Central memory CD8-positive, alpha-beta T cell (primary cell): ENCODE measurements at places on chromosomes 5 and 9.

DNA sequence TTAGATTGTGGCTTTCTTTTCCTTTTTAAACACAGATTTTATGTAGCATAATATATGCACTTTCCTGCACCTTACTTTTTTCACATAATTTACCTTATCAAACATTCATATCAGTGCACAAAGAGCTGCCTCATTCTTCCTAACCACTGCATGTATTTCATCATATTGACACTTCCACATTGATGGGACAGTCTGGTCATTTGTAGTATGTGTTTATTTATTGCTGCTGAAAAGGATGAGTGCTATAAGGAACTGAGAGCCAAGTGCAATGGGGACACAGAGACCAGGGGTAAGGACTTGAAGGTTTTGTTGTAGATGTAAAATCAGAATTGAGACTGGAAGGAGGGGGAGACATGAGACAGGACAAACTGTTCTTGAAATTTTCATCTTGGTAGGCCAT lies 193.8 kb downstream of the SMARCA2 start:
- no peak for DNase-seq

GRCh38 chr5:112492291-112492690 lies 73.2 kb upstream of the EPB41L4A start:
- no peak for DNase-seq

DNA sequence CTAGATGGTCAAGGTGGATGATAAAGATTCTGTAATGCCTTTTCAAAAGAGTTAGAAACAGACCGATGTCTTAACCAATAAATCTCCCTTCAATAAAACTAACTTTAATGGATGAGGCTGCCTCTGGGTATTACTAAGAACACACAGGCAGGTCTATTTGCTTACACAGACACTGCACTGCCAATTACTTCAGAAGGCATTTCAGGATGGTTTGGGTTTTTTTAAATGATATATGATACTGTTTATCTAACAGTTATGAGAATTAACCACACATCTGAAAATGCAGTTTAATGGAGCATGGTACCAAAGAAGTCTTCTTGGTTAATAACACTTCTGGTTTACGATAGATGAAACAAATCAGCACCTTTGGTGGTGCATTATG lies 367.9 kb upstream of the GRAMD2B start:
- DNase-seq, result no peak

DNA sequence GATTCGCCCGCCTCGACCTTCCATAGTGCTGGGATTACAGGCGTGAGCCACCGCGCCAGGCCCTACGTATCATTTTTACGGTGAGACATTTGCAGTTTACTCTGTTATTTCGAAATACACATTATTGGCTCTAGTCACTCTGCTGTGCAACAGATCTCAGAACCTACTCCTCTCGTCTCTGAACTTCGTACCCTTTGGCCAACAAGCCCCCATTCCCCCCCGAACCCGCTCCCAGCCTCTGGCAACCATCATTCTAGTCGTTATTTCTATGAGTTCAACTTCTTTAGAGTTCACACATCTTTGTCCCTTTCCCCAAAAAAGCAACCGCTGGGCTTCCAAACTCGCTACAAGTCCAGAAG lies 735 bp downstream of the PTGR1 start:
- no peak for DNase-seq

DNA sequence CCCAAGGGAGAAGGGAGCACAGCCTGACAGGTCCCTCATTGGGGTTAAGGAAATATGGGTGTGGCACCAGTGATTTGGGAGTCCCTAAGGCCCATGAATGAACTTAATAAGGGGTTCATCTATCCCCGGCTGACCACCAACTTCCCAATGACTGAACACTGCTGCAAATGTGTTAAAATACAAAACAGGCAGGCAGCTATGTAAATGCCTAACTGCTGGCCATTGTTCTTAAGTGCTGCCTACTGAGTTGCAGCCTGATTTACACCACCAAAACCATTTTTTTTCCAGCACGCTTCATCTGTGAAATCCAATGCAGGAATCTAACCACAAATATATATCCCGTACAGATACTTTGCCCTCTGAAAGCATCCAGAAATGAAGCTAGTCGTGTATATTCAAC lies 478.5 kb downstream of the PTPRD start:
- DNase-seq, result no peak

DNA sequence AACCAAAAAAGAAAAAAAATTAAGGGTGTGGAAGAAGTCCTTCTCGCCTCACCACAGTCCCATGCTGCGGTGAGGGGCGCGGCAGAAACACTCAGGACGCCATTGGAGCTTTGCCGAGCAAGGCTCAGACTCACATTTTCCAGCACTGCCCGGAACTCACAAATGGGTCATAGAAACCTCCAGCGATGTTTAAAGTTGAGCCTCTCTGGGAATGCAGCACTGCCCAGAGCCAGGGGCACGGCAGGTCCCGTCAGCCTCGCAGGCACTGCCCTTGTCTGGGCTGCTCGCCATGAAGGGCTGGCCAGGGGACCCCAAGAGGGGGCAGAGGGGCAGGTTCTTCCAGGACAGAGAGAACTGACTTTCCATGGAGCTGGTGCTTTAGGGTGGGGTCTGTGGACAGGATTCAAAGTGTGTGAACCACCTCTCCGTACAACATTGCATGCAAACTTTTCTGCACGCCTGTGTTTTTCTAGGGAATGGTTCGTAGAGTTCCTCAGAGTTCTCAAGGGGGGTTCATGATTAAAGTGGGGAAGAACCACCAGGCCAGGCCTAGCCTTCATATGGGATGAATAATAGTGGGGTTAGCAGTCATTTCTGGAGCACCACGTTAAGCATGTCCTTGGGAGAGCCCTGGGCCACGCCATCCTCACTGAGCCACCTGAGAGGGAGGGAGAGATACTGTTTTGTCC lies 38.4 kb downstream of the PRRX2 start:
- no peak for DNase-seq

- no peak for DNase-seq
These were observed 98.4 kb downstream of the PHF2 start for GRCh38 chr9:93674580-93675335.

DNA sequence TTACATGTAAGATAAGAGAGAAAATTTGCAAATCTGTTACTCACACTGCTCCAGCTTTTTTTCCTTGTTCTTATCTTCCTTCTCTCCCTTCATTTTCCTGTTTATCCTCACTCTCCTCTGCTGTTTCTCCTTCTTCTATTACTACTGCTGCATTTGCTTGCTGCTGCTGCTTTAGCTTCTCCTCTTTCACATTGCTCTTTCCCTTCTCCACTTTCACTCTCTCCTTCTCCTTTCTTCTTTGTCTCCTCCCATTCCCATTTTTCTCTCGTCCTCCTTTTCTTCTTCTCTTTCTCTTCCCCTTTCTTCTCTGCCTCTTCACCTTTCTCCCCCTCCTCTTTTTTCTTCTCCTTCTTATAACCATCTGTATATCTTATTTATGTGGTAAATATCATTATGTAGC lies 288.6 kb downstream of the CDH9 start:
- DNase-seq, result no peak

- DNase-seq, result no peak
These were observed 32.5 kb downstream of the S1PR3 start for GRCh38 chr9:89023740-89024139.

DNA sequence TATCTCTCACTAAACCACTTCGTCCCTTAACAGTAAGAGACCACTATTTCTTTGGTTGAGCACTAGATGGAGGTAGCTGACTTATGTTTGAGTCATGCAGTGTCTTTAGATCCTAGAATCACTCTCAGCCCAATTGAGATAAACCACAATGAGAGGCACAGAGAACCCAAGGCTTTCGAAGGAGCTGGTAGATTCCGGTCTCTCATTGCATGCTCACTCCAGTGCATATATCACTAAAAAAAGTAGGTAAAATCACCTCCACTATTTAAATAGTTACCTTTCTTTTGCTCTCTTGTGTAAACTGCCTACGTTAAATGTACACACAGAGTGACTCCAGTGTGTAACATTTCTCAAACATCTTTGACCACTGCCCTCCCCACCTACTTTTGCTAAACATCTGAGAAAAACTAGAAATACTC lies 27.6 kb downstream of the ACTL7A start:
- no peak for DNase-seq

DNA sequence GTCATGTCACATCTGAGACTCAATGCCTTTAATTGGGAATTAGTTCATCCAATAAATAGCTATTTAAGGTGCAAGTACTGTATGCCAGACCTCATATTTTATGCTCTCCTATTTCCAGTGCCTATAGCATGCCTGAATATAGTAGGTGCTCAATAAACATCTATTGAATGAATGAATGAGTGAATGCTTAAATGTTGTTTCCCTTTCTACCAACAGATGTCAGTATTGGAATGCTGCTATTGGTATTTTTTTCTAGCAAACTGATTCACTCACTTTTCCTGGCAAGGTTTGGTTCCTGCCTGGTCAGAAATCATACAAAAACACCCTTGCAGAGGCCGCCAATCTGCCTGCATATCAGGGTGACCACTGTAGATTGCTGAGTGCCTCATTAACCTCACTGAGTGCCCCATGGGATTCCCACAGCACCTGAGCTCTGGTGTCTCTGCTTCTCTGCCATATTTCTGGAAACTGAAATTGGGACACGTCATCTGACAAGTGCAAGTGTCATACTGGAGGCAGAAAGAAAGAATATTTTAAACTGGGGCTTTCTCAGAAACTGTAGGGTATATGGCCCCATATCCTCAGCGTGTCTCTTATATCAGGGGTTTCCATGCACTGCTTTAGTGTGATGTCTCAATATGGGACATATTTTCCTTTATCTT lies 359.7 kb downstream of the TRIM32 start:
- no peak for DNase-seq

GRCh38 chr5:167821151-167821550 lies 470.3 kb upstream of the WWC1 start:
- DNase-seq, result no peak

- no peak for DNase-seq
These were observed 122.6 kb upstream of the BASP1 start for GRCh38 chr5:17094830-17095229.

- no peak for DNase-seq
These were observed at the start of gene BASP1 for GRCh38 chr5:17217493-17218352. Gene BASP1 (plus strand): TSS chr5:17217631. CDS start chr5:17275217, 57,586 bp downstream.
